Peyer's patch (tissue), 4 donors: ENCODE measurements at places on chromosomes 4 and X.

DNA sequence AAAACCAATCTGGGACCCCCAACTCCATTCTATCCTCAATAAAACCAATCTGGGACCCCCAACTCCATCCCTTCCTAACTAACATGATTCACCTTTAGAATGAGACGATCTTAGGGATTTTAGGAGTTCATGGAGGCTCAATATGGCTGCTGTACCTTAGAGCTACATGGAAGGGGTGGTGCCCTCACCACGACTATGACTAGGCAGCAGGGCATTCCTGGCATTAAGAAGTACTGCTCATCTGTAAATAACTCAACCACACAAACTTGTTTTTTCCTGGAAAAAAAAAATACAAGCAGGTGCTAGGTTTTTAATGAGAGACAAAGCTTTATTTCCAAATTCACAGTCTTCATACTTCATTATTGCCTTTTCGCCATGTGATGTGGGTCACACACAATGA is 346.5 kb upstream of the FAT1 start:
- no peaks in the 10 kb centered on the region for H3K36me3 ChIP-seq
- no peaks in the 10 kb centered on the region for H3K27me3 ChIP-seq
- no peaks in the 10 kb centered on the region for H3K4me1 ChIP-seq
- H3K4me3 ChIP-seq: no peak overlapping the region
- H3K27ac ChIP-seq: no peak overlapping the region

DNA sequence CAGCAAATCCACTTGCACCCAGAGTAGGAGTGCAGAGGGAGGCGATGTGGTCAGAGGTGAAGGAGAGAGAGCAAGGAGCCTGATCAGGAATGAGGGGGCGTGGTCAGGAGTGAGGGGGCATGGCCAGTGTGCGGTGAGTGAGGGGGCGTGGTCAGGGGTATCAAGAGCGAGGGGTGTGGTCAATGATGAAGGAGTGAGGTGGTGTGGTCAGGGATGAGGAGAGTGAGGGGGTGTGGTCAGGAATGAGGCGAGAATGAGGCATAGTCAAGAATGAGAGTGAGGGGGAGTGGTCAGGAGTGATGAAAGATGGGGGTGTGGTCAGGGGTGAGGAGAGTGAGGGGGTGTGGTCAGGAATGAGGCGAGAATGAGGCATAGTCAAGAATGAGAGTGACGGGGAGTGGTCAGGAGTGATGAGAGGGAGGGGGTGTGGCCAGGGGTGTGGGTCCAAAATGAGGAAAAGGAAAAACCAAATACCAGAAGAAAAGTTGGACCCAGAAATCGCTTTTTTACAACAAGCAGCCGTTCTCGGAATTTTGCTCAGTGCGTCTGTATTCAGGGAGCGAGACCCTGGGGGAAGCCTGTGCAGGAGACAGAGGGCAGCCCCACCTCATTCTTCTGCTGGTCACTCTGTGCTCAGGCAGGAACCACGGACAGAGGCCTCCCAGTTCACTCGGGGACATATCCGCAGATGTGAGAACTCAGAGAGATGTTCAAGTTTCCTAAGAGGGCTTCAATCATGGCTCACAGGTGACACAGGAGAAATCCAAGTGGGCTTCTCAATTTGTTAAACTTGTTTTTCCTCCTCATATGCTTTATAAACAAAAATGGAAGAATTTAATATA is 47.5 kb downstream of the MAGEA1 start:
- no peaks in the 10 kb centered on the region for H3K4me1 ChIP-seq
- no peak for DNase-seq
- H3K36me3 ChIP-seq: no peaks in the 10 kb centered on the region
- no peaks in the 10 kb centered on the region for H3K27me3 ChIP-seq
- H3K4me3 ChIP-seq: no peak overlapping the region
- no peak overlapping the region for H3K27ac ChIP-seq

DNA sequence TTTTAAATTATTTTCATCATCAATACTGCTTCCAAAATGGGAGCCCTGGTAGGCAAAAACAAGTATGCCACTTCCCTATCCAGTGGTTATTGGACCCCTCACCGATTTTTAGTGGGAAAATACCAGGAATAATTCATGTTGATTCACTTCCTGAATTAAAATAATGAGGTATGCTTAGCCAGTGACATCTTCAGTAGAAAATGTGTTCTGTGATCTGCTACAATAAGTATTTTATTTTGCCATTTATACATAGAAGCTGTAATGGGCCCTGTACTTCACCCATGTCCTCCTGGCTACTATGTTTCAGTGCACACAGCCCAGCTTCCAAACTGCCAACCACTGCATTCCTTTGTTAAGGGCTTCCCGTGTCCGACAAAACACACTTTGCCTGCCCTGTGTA is 41.0 kb upstream of the KLHL34 start:
- no peak overlapping the region for H3K4me3 ChIP-seq
- H3K27me3 ChIP-seq: no peaks in the 10 kb centered on the region
- H3K4me1 ChIP-seq: no peaks in the 10 kb centered on the region
- no peaks in the 10 kb centered on the region for H3K36me3 ChIP-seq

DNA sequence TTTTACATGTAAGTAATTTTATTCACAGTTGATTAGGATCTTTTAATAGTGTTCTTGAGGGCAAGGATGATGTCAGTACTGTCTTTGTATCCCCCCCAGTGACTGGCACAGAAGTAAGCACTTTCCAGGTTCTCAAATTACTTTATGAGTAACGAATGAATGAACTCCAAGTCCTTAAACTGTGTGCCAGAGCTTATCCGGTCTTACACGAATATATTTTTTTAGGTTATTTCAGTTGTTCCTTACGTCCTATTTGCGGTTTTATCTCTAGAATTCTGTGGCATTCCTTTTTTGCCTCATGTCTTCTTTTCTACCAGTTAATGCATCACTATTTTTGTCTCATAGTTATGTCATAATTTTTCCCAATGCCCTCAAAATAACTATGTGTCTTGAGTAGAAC is 106.9 kb upstream of the MID1IP1 start:
- DNase-seq: no peak
- H3K4me1 ChIP-seq: no peaks in the 10 kb centered on the region
- H3K27ac ChIP-seq: no peak overlapping the region
- no peaks in the 10 kb centered on the region for H3K27me3 ChIP-seq
- H3K4me3 ChIP-seq: no peak overlapping the region
